T-cell (primary cell): ENCODE measurements at places on chromosomes 13 and 19.

GRCh38 chr13:27667946-27668345 lies 46.3 kb downstream of the POLR1D start:
- DNase-seq = no peak

- no peak for DNase-seq
Measured at GRCh38 chr13:84479656-84480055, 597.4 kb upstream of the SLITRK1 start.

- DNase-seq = no peak
Measured at GRCh38 chr19:58361900-58362271, 665 bp downstream of the ZNF497 start.

DNA sequence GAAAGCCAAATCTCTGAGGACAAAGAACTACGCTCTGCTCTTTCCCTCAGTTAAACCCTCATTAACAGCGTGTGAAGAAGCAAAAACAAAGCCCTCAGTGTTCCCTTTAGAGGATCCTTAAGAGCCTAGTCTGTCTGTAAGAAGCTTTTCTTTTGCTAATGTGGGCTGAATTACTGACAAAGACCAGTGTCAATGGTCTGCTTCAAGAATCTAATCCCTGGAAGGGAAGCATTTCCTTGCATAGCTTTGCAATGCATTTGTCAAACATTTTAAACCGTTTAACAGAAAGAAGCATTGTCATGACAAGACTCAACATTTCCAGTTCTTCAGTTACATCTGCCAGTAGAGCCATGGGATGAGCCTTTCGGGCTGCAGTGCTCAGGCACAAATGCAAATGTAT lies 64.9 kb downstream of the EDNRB start:
- DNase-seq = no peak
